Right ventricle myocardium superior (tissue), 1 donor: ENCODE measurements at places on chromosomes 6 and 20. TPM values are rescaled to one million over a fixed set of nuclear protein-coding genes. Genes with fewer than 3 reads are reported as not detected.

IL20RA gene
- total RNA-seq: 9.1 TPM

DNA sequence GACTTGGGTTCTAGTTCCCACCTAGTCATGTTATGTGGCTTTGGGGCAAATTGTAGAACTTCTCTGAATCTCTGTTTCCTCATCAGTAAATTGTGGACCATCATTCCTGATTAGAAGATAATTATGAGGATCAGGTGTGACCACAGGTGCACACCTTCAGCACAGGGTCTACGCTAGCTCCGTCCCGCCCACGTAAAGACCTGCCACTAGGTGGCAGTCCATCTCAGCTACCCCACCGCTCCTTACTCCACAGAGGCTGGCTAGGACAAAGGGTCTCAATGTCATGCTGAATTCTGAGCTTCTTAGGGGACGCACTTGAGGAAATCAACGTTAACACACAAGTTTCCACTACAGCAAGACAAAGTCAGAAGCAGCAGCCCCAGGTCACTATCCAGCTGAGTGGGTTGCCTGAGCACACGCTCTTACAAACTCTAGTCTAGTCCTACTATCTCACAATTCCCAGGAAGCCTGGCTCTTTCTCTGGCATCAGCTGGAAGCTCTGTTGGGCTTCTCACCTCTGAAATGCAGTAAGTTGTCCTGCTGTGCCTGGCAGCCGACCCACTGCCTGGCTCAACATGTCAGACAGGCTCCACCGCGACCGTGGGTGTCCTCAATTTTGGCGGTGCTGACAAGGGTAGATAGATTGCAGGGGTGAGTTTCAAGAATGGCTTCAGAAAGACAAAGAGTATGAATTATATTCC is 2.0 kb upstream of the PLCG1 start:
- peak; percentile 57 for DNase-seq

GRCh38 chr6:137681445-137682009 is 185.5 kb upstream of the TNFAIP3 start:
- no peak for DNase-seq

DNA sequence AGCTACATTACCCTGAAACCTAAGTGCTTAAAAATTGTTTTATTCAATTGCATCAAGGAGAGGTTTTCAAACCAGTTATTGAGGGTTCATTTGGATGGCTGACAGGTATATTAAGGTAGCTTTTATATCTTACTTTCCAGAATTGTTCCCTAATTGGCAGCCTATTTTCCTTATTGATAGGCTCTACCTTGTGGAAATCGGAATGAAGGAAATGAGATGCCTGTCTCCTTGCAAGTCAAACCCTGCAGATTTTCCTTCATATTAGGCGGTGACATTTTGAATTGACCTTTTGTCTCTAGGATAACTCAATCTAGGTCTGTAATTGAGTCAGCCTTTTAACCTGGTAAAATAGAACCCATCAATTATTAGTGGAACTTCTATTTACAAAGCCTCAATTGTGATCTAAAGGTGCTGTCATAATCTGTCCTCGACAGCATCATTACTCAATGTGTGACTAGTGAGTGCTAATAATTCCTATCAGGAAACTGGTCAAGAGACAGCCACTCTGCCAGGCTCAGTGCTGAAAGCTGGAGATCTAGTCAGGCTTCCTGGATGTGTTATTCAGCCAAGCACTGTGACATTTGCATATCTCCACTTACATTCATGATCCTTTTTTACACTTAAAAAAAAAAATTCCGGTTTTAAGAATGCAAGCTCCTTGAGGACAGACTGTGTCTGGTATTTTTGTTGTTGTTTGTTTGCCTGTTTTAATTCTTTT is 20.1 kb downstream of the OPRM1 start:
- DNase-seq: no peak

GRCh38 chr20:41178495-41178894 is 41.2 kb downstream of the PLCG1 start:
- DNase-seq: no peak
